Karpas-422 (cell line): ENCODE measurements at places on chromosomes 3 and 15. TPM values are rescaled to one million over a fixed set of nuclear protein-coding genes. Genes with fewer than 3 reads are reported as not detected.

DNA sequence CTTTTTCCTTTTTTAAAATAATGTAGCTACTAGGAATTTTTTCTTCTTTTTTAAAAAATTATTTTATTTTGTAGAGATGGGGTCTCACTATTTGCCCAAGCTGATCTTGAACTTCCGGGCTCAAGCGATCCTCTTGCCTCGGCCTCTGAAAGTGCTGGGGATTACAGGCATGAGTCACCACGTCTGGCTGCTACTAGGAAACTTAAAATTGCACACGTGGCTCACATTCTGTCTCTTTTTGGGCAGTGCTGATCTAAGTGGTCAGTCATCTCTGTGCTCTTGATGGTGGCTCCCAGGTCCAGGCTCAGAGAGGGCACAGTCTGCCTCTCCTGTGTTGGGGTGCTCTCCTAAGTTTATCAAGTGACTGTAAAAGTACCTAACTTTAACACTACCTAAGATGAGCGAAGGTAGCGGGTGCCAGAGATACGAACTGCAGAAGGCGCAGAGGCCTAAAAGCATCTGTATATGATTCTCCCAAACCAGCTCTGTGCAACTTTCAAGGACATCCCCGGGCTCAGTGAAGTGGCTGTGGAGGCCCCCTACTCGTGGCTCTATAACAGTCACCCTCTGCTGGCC is 52.9 kb upstream of the SEC13 start:
- no peak for DNase-seq

DNA sequence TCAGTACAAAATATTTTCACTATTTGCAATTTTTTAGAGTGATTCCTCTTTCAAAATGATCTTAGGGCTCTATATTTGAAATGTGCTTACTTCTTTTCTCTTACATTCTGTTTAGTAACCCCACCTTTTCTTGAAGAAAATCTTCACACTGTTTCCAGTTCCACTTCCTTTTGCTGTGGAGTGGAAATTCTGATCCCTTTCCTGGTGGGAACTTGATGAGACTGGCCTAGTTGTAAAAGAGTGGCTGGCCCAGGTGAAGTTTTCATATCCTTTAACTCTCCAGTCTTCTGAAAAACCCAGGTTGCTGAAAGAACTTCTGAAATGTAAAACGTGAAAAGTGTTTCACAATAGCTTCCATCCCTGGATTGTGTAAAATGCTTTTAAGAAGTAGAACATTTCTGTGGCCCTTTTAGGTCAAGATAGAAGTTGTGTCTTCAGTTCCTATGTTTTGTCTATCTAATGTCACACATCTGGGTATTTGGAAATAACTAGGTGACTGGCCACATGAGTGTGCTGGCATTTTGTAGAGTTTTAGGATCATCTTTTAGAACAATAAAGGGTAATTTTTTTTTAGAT is 84.8 kb upstream of the LRIG1 start:
- DNase-seq: no peak

Gene GLDN
- total RNA-seq: not detected in 2 replicates

Gene CHRM5
- total RNA-seq: not detected in 2 replicates
